ENCODE measurements at places on chromosomes 7 and 10.

- no peak for DNase-seq
Measured at GRCh38 chr10:114478281-114478680, 74.0 kb upstream of the AFAP1L2 start.

DNA sequence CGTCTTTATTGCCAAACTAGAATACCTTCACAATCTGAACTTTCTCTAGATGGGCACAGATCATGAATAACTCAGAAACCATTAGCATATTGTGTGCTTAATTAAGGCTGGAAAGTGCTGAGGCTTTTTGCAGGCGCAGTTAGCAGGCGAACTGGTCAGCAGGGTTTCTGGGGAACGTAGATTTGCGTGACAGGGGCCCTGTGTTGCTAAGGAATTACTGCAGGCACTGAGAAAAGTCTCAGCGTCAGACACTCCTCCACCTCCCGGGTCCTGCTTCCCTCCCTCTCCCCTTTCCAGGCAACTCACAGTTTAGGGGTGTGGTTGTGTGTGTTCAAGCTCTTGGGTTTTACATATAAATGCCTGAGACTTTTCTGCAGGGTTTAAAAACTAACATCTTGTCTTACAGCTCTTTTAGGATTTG is 2.2 kb downstream of the MAP3K8 start:
- DNase-seq, result no peak

DNA sequence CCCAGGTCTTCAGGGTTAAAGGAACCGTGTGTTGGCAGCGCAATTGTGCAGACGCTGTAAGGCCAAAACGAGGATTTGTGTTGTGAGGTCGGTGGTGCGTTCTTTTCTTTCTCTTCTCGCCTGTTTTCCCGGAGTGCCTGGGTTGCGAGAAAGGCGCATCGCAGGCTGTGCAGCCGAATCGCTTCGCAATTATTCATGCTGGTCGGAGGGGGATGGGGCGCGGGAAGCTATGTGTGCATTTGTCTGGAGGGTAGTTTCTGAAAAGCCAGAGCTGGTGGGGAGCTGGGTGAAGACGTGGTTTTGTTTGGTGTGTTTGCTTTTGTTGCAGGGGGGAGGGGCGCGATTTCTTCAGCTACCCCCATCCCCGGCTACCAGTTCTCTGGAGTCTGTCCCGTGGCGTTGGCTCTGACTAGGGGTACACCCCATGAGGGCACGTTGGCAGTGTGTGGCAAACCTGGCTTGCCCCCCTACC is 2.1 kb downstream of the MXI1 start:
- peak; percentile 39 for DNase-seq

DNA sequence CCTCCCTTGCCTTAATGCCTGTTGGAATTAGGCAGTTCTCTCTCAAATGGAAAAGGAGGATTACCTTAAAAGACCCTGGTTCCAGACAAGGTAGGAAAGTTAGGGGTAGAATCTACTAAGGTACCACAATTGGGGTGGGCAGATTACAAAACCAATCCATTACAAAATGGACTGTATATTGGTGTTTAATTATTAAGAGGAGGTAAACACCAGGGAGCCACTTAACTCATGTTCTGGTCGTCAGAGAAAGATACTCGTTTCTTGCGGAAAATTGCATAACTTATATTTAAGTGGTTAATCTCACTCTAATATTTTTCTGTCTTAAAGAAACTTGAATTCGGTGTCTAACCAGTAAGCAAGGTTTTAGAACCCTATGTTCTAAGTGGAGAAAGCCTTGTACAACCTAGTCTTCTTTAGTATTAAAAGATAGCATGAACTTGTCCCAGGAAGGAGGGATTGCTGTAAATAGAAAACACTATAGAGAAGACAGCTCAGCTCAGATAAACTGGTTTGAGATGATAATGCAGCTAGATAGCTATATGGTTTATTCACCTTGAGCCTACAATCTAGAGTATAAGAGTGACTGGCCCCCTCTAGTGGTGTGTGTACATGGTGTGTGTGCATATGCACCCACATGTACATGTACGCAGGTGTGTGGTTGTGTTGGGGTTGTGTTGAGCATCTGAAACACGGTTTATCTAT is 58.0 kb upstream of the STRIP2 start:
- no peak for DNase-seq

DNA sequence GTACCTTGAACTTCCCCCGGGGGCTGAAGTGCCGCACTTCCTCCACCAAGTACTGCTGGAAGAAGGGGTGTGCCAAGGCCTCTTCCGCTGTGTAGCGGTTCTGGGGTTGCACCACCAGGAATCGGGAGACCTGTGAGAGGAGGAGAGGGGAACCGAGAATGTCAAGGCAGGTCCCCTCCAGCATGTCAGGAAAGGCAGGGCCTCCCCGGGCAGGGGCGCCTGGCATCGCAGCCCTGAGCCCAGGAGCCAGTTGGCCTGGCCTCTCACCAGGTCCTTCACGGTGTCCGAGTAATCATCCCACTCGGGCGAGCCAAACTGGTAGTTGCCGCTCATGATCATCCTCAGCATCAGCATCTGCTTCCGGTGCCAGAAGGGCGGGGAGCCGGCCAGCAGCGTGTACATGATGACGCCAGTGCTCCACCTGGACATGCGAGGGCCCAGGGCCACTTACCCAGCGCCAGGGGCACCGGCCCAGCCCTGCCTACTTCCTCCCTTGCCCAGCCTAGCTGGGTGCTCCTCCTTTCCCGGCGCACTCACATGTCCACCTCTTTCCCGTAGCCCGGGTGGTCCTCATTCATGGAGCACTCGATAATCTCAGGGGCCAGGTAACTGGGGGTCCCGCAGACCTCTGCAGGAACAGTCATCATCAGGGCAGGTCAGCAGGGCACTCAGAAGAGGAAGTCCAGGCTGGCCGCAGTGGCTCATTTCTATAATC is 11.0 kb downstream of the PHKG1 start:
- no peak for DNase-seq

DNA sequence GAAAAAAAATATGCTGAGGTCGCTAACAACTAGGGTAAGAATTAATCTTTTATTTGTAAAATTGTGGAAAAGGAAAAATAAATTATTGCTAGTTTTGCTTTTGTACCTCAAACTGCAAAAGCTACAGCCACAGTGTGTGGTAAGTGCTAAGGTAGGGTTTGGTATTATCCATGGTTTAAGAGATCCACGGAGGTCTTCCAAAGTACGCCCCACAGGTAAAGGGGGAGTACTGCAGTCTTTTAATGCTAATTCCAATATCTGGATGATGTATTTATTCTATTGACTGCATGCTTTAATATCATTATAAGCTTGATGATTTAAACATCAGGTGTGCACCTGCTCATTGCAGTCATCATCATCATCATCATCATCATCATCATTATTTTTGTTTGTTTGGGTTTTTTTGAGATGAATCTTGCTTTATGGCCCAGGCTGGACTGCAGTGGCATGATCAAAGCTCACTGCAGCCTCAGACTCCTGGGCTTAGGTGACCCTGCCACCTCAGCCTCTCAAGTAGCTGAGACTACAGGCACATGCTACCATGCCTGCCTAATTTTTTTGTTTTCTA is 38.4 kb upstream of the BMS1 start:
- DNase-seq, result no peak

GRCh38 chr10:42476101-42476500 is 162.3 kb downstream of the ZNF33B start:
- no peak for DNase-seq

DNA sequence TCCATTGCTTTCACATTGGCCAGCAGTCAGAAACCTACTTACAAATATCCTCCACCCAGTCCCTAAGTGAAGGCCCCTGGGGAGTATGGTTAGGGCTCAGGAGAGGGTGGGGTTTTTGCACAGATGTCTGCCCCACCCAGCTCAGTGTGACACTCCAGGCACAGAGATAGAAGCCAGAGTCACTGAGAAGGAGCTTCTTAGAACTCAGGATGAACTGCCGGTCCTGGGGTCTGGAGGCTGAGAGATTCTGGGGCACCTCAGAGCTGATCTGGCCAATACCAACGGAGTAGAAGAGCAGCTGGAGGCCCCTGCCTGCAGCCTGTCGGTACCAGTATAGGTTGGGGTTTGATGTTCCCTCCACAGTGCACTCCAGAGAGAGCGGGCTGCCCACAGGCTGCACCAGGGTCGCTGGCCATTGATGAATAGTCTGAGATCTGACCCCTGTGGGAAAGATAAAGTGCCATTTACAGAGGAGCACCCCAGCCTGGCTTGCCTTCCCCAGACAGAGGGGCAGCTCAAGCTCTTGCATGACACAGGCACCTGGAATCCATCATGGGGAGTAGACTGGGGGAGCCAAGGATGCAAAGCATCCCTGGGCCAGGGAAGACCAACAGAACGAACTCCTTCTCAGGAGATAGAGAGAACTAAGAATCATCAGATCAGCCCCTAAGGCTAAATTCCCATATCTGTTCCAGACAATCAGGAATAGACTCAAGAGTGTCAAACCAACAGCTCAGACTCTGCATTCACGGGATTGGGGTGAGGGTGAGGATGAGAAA is 41.9 kb downstream of the PRSS2 start:
- no peak for DNase-seq

- DNase-seq, result no peak
Measured at GRCh38 chr7:98860071-98860470, 9.7 kb downstream of the TMEM130 start.

GRCh38 chr7:149741629-149742028 is 31.8 kb downstream of the ZNF467 start:
- DNase-seq, result no peak

- no peak for DNase-seq
Measured at GRCh38 chr7:140653319-140654108, 12.9 kb upstream of the DENND2A start.

DNA sequence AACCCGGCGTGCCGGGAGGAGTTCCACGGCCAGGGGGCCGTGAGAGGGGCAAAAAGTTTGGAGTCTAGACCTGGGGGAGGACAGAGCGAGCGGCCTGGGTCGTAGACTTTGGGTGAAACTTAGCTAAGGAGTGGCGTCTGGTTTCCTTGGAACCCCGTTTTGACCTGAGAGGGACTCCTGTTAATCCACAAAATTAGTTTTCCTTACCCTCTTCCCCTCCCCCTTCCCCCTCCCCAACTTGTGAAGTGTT is 574 bp downstream of the MARCHF5 start:
- DNase-seq, result no peak

- DNase-seq, result no peak
Measured at GRCh38 chr10:128463991-128464760, 338.0 kb upstream of the MKI67 start.

DNA sequence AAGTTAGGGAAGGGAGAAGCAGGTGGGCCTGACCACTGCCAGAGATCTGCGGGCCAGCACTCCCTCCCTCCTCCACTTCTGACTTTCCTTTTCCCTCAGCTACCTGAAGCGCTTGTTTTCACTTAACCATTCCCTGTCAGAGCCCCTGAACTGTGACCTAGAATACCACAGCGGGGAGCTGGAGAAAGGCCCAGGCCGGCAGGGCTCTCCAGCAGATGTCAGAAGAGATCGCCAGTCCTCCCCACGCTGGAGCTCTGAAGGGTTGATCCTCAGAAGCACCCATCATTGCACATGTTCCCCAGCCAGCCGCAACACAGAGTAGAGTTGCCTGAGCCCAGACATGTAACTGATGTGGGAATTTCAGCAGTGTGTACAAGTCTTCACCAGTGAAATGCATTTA is 44.4 kb upstream of the GAD2 start:
- DNase-seq, result no peak

- DNase-seq, result no peak
Measured at GRCh38 chr10:71587941-71588573, 131.5 kb downstream of the C10orf105 start.

GRCh38 chr7:142718313-142718712 is 31.0 kb upstream of the PRSS1 start:
- DNase-seq, result no peak

- DNase-seq, result no peak
Measured at GRCh38 chr10:113300617-113301016, 252.2 kb upstream of the HABP2 start.

GRCh38 chr10:12631216-12631615 is 281.9 kb downstream of the CAMK1D start:
- DNase-seq, result no peak

GRCh38 chr7:39971924-39972323 is 21.9 kb downstream of the CDK13 start:
- DNase-seq, result no peak

GRCh38 chr10:75974080-75974479 is 542.7 kb downstream of the LRMDA start:
- DNase-seq, result no peak

DNA sequence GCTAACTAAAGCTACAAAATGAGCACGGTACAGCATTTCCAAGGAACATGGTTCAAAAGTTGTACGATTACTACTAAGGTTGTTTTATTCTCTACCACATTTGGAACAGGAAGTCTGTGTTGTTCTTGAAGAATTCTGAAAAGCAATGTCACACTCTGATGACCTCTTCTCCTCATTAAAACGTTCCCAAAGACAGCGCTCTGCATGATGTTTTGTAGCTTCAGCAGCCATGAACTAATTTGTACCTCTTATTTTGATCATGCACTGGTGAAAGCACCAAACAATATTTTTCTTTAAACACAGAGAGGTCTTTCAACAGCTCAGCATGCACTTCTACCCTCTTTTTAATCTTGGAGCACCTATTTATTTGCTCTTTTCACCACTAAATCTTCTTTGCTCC is 75.0 kb upstream of the TES start:
- DNase-seq, result no peak

DNA sequence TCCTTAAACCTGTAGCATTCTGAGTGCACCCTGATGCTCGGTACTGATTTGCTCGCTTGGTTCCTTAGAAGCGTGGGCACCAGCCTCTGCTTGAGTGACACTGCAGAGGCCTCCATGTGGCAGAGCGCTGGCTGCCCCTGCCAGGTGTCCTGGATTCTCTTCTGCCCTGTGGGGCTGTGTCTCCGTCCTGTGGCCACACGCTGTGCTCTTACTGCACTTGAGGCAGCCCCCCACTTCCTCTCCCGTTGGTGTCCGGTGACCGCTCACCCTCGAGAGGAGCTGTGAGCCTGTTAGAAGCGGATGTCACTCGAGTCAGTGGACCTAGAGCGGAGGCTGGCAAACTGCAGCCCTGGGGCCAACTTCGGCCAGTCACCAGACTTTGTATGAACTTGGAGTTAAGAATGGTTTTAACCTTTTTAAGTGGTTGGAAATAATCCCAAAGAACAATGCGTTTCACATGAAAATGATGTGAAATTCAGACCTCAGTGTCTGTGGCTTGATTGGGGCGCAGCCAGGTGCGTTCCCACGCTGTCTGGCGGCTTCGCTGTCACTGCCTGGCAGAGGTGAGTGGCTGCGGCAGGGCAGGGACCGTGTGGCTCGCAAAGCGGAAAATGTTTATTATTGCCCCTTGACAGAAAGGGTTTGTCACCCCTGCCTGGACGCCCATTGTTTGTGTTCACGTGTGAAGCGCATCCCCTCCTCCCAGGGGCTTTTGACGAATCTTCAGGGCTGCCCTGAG is 114.6 kb downstream of the CYTH3 start:
- no peak for DNase-seq

GRCh38 chr7:124643311-124643811 is 122.2 kb downstream of the GPR37 start:
- no peak for DNase-seq
